Renal pelvis (tissue), 12 donors: ENCODE measurements at places on chromosomes 16 and 17. TPM values are rescaled to one million over a fixed set of nuclear protein-coding genes. Genes with fewer than 3 reads are reported as not detected.

GRCh38 chr16:82761858-82762257 is 135.1 kb downstream of the CDH13 start:
- DNase-seq, result no peak

DNA sequence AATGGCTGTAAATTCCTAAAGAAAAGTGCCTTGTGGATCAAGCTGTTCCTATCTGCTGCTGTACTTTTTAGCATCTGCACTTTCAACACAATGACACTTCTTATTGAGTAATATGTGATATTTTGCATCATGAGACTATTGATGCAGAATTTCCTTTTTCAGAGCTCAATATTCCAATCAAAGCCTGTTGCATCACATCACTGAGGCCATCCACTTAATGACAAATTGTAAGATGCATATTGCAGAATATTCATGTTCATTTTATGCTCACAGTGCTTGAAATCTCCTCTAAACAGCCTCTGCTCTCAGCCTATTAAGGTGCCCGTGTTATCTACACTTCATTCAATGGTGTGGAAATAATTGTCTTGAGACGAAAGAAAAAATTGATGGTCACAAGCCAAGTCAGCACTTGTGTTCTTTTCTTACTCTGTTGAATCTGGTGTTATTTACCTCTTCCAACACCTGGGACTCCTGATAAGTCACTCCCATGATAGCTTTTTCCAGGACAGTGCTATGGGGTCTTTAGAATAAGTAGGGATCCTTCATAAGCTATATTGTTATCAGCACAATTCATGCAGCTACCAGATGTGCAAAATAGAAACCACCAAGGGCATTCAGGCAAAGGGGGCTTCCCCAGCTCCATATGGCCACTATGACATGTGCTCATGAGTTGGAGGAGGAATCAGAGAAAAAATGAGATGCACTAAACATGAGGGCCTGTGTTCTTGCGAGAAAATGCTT is 9.3 kb upstream of the SKAP1 start:
- no peak for DNase-seq

- DNase-seq, result no peak
These were observed 12.6 kb upstream of the CA10 start for GRCh38 chr17:52170963-52171572.

The CEMP1 gene
- 8.6 TPM for polyA plus RNA-seq

DNA sequence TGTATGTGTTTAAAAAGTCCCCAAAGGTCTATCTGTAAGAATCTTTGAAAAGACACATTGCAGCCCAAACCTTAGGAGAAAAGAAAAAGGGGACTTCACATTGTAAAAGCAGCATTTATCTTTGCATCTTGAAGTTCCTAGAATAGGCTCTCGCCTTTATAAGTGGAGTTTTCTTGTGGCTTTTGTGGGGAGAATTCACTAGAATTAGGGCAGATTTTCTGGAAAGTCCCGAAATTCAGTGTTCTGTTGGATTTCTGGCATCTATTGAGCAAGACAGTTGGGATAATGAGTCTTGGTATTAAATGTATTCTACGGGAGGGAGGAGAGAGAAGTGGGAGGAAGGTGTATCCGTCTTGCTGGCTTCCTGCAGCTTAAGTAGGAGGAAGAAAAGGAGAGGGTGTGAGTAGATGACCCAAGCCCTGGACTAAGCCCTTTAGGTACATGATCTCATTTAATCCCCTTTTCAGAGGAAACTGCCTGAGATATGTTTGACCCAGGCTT is 62.6 kb downstream of the PRKCA start:
- DNase-seq, result no peak

GRCh38 chr17:16470265-16470664 is 21.7 kb downstream of the LRRC75A start:
- DNase-seq, result no peak

DNA sequence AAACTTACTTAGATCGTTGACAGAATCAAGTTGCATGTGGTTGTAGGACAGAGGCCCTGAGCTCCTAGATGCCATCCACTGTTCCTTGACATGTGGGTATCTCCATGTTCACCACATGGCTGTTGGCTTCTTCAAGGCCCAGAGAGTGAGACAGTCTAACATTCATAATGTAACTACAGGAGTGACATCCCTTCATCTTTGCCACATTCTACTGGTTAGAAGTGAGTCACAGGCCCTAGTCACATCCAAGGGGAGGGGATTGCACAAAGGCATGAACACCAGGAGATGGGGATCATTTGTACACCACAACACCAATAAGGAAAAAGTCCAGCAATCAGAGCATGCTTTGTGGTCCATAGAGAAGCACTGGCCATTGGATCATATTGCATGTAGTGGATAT is 56.6 kb downstream of the WSCD1 start:
- no peak for DNase-seq

DNA sequence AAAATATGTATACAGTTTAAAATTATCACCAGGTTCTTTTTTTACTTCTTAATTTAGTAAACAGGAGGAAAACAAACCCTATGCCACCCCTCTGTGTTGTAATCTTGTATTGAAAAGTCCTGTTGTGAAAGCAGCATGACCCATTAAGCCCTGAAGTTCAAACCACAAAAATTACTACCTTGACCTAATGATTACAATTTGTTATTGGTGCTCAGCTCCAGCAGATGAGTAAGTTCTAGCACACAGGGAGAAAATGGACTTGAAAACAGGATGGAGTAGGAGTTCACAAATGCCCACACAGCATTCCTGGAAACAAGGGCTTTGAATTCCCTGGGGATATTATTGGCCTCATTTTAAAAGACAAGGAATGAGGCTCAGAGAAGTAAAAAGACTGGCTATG is 505.8 kb upstream of the ERCC4 start:
- no peak for DNase-seq

The RDM1 gene
- 2.5 TPM for polyA plus RNA-seq

- no peak for DNase-seq
These were observed 7.4 kb upstream of the MT1E start for GRCh38 chr16:56618138-56618537.
